ENCODE measurements at places on chromosomes 6 and 20.

DNA sequence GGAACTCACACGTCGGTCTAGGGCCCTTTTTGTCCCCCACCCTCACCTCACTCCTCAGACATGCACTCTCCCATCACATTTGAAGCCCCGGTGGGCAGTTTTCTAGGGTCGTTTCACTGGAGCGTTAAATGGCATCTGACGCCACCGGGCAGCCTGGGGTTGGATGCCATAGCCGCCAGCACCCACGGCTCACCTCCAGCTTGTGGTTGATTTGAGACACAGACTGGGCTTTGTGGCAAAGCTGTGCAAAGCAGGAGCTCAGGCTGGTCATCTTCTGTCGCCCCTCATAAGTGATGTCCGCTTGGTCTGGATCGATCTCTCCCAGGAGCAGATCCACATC, 530 bp downstream of the GOPC start:
- no peak for DNase-seq

DNA sequence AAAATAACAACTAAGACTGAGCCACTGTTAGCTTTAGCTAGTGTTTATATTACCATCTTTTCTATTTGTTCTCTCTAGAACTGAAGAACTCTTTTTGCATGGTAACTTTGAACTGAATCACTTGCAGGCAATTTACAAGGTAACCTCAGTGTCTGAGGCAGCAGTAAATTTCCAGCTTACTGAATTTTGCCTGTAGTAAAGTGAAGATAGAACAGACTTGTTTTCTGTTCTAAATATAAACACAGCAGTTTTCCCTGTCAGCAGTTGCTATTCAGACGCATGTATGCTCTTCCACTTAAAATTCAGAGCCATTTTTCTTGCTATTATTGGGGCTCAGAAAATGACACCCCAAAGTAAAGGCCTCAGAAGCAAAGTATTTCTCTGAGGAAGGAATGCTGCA, 974.0 kb upstream of the GJE1 start:
- DNase-seq = no peak

GRCh38 chr6:155408981-155409380, 46.7 kb downstream of the NOX3 start:
- no peak for DNase-seq

- no peak for DNase-seq
These were observed 185.2 kb downstream of the SLC24A3 start for GRCh38 chr20:19397666-19398065.

GRCh38 chr6:20554326-20554725, 20.1 kb downstream of the CDKAL1 start:
- no peak for DNase-seq

DNA sequence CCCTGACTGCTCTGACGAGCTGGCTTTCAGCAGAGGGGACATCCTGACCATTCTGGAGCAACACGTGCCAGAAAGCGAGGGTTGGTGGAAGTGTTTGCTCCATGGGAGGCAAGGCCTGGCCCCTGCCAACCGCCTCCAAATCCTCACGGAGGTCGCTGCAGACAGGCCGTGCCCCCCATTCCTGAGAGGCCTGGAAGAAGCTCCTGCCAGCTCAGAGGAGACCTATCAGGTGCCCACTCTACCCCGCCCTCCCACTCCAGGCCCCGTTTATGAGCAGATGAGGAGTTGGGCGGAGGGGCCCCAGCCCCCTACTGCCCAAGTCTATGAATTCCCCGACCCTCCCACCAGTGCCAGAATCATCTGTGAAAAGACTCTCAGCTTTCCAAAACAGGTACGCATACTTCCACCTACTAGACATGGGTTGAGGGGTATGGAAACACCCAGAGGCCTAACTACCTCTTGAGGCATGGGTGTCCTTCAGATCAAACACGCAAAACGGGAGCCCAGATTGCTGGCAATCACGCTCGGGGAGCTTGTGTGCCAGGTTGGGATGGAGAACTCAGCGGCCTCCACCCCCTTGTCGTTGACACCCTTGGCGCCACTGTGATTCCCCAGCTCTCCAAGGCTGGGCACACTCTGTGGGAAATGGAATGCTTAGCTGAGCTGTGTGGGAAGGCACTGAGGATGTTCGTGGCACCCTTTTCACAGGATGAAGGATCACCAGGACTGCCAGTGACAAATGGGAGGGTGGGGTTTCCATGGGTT, 25.3 kb downstream of the CASS4 start:
- DNase-seq = no peak

GRCh38 chr6:107102414-107102805, 12.9 kb downstream of the BEND3 start:
- no peak for DNase-seq

DNA sequence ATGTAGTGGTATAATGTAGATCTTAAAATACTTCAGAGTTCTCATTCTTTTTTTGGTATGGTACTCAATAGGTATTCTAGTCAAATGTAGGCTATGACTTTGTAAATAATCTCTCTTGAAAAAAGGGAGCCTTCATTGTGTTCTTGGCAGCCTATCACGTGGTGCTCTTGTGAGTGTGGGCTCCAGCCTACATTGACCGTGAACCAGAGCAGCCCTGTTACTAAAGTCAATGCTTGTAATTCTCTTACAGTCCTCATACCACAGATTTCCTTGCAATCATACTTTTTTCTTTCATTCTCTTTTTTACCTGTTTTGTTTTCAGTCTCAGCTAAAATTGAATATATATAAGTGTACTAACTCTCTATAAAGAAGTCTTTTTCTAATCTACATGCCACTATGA, 31.1 kb downstream of the ARID1B start:
- peak; percentile 15 for DNase-seq

DNA sequence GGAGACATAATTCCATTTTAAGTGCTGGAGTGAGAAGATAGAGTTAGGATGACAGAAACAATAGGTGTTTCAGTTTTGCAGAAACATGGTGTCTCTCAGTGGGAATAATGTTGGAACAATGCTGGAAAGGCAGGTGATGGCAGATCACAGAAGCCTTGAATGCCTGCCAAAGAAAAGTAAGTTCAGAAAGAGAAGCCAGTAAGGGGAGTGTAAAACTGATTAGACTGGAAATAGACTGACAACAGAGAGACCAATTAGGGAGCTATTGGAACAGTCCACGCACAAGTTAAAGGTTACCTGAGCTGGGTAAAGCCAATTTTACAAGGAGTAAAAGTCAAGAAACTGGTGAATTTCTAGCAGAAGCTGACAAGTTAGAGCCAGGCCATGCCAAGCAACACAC, 142.9 kb downstream of the TFAP2A start:
- DNase-seq = no peak

GRCh38 chr20:39117491-39117890, 155.3 kb downstream of the DHX35 start:
- DNase-seq = peak; percentile 15

GRCh38 chr6:118537574-118537973, 10.5 kb upstream of the PLN start:
- no peak for DNase-seq

GRCh38 chr6:83978324-83978734, 55.2 kb upstream of the MRAP2 start:
- DNase-seq = peak; percentile 14

- DNase-seq = no peak
These were observed 3.2 kb upstream of the TUBB1 start for GRCh38 chr20:59015812-59016711.

DNA sequence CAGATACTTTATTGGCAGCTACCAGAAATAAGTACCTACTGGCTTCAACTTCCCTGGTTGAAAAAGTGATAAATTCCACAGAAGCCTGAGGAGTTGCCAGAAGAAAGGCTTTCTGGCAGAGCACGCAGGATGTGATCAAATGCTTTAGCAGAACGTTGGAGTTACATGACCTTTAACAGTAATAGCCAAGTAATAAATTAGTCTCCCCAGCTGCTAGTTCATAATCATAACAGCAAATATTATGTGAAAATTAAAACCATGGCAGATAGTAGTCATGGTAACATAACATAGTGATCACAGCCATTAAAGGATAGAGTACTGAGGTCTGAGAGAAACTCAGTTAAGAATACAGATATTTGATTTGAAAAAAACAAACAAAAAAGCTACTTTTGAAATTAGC, 567.7 kb downstream of the ADGRB3 start:
- DNase-seq = no peak

DNA sequence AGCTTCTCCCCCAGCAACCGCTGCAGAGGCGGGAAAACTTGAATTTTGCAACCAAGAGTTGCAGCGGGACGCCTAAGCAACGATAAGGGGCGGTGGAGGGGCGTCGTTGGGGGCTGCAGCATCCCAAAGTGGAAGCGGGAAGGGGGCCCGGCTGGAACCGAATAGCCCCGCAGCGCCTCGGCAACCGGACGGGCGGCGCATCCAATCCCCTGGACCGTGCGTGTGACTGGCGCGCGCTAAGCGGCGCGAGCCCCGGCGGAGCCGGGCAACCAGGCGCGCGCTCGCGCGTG, 670 bp upstream of the PARD6B start:
- DNase-seq = peak; percentile 36

GRCh38 chr6:125300992-125301434, 754 bp downstream of the HDDC2 start:
- peak; percentile 59 for DNase-seq

- no peak for DNase-seq
These were observed 405.4 kb downstream of the PREX1 start for GRCh38 chr20:48422242-48422960.

DNA sequence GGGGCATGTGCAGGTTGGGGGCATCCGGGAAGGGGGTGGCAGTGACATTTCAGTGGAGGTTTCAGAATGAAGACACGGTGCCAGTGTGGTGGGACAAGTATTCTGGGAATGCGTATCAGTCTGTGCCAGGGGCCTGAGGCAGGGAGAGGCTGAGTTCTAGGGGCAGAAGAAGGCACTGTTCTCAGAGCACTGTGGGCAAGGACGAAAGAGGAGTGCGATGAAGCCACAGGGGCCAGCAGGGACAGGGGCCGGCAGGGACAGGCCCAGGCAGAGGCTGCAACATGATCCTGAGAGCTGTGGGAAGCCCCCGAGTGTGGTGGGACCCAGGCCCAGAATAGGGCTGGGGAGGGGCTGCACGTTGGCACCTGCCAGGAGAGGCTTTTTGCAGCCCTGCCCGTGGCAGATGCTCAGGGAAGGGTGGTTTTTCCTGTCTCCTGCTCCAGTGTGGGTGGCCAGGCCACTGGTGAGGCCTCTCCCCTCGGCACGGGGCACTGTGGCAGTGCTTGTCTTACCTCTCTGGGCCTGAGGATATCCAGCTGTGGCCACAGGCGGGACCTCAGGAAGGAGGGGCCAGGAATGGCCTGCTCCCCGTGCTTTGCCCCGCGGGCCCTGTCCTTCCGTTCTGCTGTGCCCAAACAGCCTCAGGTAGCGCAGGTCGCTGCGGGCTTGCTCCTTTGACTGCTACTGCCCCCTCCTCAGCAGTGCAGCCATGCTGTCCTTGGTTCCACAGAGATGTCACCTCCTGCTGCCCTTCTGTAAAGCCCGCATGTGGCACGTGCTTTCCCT, 10.0 kb downstream of the ENTPD6 start:
- no peak for DNase-seq

GRCh38 chr6:76516924-76517323, 444.5 kb upstream of the IMPG1 start:
- no peak for DNase-seq

- DNase-seq = no peak
These were observed 90.5 kb downstream of the UNC5CL start for GRCh38 chr6:40948570-40948969.

DNA sequence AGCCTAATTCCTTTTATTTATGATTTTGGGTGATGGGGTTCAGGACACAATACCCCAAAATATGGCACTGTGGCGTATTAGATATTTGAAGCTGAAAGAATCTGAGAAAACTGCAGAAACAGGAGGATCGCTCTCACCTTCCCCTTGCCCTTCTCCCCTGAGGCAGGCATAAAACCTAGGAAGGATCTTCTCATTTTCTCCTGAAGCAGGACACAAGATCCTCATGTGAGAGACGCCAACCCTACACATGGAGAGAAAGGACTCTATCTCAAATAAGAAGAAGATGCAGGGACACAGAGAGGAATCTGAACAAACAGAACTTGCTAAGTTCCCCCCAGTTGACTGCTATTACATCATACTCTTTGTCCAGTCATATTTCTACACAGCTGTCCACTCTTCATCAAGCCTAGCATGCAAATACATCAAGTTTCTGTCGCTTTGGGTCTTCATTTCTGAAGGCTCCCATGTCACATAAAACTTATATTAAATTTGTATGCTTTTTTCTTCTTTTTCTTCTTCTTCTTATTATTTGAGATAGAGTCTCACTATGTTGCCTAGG, 109.0 kb downstream of the DTNBP1 start:
- no peak for DNase-seq

DNA sequence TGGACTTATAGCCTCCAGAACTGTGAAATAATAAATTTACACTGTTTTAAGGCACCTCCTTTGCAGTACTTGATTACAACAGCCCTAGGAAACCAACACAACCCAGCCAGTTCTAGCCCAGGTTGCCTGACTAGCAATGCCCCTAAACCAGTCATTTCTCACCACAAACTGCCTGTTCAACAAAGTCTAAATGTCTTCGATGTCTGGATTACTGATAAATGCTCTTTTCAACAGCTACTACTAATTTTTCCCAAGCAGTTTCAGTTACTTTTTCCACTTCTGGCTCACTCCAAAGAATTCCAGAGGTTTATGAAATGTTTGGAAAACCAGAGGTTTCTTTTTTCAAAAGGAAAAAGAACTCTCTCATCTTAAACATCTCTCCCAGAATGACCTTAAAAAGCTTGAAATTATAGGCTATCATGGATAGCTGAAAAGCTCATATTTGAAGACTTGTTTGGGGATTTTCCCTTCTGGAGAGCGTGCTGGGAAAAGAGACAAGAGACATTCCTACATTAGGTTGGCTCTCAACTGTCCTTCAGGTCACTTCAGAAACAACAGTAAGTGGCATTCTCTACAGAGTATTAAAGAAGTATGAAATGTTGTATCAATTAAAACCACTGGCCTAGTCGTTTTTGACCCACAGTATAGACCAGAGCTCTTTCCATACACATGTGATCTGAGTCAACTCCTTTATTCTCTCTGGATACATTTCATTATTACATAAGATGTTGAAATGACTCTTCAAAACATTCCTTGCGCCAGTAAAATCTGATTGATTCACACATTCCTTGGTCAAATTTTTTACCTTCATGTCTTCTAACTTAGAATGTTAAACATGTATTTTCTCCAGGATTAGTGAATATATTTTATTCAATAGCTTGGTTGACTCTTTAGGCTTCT, 265.9 kb downstream of the COL12A1 start:
- no peak for DNase-seq

GRCh38 chr6:124400261-124400999, 561.8 kb upstream of the RNF217 start:
- no peak for DNase-seq

DNA sequence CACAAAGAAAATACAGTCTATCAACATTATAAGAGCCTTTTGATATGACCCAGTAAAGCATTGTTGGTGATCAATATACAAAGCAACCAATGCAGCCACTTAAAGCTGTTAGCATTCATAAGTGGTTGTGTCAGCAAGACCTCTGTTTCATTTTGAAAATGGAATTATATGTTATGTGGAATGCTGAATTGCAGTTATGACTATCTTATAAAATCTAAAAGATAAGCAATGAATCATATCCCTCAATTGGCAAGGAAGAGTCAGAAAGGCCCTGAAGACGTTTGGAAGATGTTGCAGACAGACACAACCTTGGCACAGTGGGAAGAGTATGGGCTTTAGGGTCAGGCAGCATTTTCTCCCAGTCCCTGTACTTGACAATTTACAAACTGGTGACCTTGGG, 93.8 kb upstream of the RNF217 start:
- DNase-seq = no peak

Data from astrocyte of the spinal cord (primary cell).